Osteocyte (in vitro differentiated cells): ENCODE measurements at places on chromosomes 16 and 17. TPM values are rescaled to one million over a fixed set of nuclear protein-coding genes. Genes with fewer than 3 reads are reported as not detected.

Gene KRTAP9-4
- not detected in 2 replicates for total RNA-seq

DNA sequence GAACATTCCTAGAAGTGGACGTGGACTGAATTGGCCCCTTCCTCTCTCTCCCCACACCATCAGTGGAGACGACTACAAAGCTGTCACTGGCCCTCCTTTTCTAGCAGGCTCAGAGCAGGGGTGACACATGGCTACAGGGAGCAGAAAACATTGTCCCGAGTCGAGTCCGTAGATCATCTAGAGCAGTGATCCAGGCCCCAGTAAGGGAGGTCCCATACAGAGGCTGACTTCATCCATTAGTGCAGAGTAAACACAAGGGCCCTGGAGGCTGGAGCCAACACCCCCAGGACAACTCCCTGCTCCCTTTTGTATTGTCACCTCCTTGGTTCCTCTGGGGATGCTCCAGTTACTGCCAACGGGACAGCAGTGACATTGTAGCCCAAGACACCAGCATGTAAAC lies 130.7 kb downstream of the CMIP start:
- no peaks in the 10 kb centered on the region for H3K27me3 ChIP-seq
- no peak overlapping the region for H3K4me3 ChIP-seq
- H3K27ac ChIP-seq, result no peak overlapping the region
- no peak for DNase-seq

DNA sequence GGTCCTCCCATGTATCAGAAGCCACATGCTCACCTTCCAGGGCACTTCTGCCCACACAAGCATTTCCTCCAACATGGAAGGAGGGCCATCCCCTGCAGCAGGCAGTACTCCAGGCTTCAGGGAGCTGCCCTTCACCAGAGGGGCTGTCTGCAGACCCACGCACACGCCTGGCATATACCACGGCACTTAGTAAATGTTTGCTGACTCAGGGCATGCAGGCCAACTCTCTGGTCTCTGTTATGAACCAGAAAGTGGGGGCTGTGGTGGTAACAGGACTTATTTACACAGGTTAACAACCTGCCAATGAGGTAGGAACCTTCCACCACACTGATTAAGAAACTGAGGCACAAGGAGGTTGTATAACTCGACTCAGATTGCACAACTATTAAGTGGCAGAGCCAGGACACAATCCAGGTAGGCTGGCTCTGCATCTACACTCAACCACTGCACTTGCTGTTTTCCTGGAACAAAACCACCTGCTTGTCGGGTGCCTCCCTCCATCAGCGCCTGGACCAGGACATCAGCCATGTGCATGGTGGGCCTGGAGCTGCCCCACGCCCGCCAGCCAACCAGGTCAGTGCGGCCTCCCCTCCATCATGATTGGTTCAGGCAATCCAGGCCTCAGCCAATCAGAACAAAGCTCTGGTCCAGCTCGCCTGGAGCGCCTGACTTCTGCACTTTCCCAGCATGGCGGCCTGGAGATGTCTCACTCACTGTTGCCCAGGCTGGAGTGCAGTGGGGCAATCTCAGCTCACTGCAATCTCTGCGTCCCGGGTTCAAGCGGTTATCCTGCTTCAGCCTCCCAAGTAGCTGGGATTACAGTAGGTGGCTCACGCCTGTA lies 19.2 kb downstream of the ACTG1 start:
- DNase-seq, result no peak
- no peak overlapping the region for H3K4me3 ChIP-seq
- H3K36me3 ChIP-seq, result no peaks in the 10 kb centered on the region
- H3K4me1 ChIP-seq, result peaks cover 28% of the 10 kb centered on the region
- H3K27me3 ChIP-seq, result no peaks in the 10 kb centered on the region
- no peak overlapping the region for H3K27ac ChIP-seq

DNA sequence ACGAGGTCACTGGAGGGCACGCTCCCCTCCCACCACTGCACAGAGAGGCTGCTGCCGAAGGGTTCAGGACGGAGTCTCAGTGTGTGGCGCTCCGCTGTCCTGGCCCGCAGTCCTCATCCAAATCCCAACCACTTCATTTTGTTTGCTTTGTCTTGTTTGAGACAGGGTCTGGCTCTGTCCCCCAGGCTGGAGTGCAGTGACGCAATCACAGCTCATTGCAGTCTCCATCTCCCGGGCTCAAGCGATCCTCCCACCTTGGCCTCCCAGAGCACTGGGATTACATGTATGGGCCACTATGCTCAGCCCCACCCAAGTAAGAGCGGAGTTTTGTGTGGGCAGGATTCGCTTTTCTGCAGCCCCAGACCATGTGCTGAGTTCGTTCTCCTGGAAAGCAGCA lies 12.7 kb downstream of the UNKL start:
- H3K27me3 ChIP-seq, result no peaks in the 10 kb centered on the region
- no peak for DNase-seq
- H3K4me1 ChIP-seq, result no peaks in the 10 kb centered on the region
- H3K4me3 ChIP-seq, result no peak overlapping the region

- no peak overlapping the region for H3K4me3 ChIP-seq
- peak overlapping the region; percentile 6 for H3K27ac ChIP-seq
- H3K36me3 ChIP-seq, result peaks cover 30% of the 10 kb centered on the region
- DNase-seq, result no peak
Measured at GRCh38 chr16:87723226-87723623, 42.6 kb downstream of the KLHDC4 start.
